Testis (tissue), 5 donors: ENCODE measurements at places on chromosomes 2 and 18.

DNA sequence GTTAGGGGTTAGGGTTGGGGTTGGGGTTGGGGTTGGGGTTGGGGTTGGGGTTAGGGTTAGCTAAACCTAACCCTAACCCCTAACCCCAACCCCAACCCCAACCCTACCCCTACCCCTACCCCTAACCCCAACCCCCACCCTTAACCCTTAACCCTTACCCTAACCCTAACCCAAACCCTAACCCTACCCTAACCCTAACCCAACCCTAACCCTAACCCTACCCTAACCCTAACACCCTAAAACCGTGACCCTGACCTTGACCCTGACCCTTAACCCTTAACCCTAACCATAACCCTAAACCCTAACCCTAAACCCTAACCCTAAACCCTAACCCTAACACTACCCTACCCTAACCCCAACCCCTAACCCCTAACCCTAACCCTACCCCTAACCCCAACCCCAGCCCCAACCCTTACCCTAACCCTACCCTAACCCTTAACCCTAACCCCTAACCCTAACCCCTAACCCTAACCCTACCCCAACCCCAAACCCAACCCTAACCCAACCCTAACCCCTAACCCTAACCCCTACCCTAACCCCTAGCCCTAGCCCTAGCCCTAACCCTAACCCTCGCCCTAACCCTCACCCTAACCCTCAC lies 24.1 kb upstream of the RABL2A start:
- H3K36me3 ChIP-seq = no peaks in the 10 kb centered on the region
- H3K4me1 ChIP-seq = peaks cover 7% of the 10 kb centered on the region
- H3K4me3 ChIP-seq = peak overlapping the region; percentile 64
- no peak for DNase-seq

GRCh38 chr2:160609346-160609745 lies 115.7 kb upstream of the RBMS1 start:
- no peaks in the 10 kb centered on the region for H3K27me3 ChIP-seq
- no peak overlapping the region for H3K27ac ChIP-seq
- DNase-seq = no peak
- no peak overlapping the region for H3K4me3 ChIP-seq
- no peaks in the 10 kb centered on the region for H3K36me3 ChIP-seq

GRCh38 chr2:26630669-26631360 lies 10.4 kb downstream of the CIB4 start:
- DNase-seq = no peak
- H3K27ac ChIP-seq = no peak overlapping the region
- no peaks in the 10 kb centered on the region for H3K36me3 ChIP-seq

GRCh38 chr2:182019731-182020130 lies 34.1 kb downstream of the PPP1R1C start:
- H3K27me3 ChIP-seq = no peaks in the 10 kb centered on the region
- H3K4me1 ChIP-seq = no peaks in the 10 kb centered on the region
- no peak overlapping the region for H3K4me3 ChIP-seq
- H3K27ac ChIP-seq = no peak overlapping the region

DNA sequence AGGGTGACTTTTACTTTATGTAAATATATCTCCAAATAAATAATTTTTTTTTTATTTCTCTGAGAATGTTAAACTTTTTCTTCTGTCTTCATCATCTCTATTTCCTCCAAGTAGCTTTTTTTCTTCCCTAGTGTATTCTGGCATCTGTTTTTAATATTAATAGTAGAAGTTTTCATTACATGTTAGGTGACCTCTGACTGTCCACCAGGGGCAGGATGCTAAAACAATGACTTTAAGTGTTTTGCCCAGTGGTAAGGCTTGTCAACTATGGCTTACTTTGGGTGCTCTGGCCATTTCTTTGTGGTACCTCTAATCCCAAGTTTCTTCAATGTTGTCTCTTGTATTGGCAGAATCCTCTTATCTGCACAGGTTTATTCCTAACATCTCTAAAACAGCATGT lies 127.1 kb downstream of the SRBD1 start:
- no peak overlapping the region for H3K27ac ChIP-seq
- DNase-seq = no peak
- H3K36me3 ChIP-seq = no peaks in the 10 kb centered on the region

GRCh38 chr18:61743775-61744531 lies 148.9 kb downstream of the RNF152 start:
- peaks cover 16% of the 10 kb centered on the region for H3K4me1 ChIP-seq
- H3K27me3 ChIP-seq = no peaks in the 10 kb centered on the region
- H3K4me3 ChIP-seq = no peak overlapping the region

DNA sequence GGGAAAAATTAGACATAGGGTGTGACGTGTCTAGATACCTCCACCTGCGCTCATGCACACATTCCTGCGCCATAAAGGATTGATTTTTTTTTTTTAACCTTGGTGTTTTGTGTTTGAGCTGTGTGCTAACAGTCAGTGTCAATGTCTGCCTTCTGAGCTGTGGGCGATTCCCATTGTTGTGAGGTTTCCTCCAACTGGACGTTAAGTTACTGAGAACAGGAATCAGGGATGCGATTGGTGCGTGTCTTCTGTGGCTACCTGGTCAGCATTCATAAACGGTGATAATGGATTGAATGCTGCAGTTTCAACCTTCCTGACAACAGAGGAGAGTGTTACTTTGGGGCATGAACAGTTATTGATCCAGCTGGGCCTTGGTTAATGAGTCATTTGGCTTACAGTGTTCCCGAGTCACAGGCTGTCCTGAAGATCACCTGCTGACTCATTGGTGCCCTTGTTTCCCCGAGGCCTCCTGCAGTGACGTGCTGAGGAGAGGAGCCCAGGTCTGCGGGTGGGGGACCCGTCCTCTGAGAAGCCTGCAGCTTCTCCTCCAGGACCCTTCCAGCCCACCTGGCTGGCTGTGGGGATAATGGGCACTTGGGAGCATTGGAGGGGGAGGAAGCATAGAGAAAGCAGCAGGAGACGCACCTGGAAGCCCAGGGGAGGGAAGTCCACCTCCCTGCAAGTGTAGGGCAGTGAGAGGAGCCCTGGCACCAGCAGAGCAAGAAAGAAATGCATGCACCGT lies 25.8 kb upstream of the CABYR start:
- no peaks in the 10 kb centered on the region for H3K27me3 ChIP-seq
- no peaks in the 10 kb centered on the region for H3K36me3 ChIP-seq
- no peak for DNase-seq
- no peak overlapping the region for H3K27ac ChIP-seq
- H3K4me1 ChIP-seq = peaks cover 9% of the 10 kb centered on the region

- no peak overlapping the region for H3K4me3 ChIP-seq
- H3K27ac ChIP-seq = no peak overlapping the region
- H3K36me3 ChIP-seq = no peaks in the 10 kb centered on the region
- H3K27me3 ChIP-seq = no peaks in the 10 kb centered on the region
These were observed 50.2 kb upstream of the CABLES1 start for GRCh38 chr18:23085066-23085465.

GRCh38 chr2:106332054-106332453 lies 136.2 kb downstream of the RGPD3 start:
- H3K4me3 ChIP-seq = no peak overlapping the region
- H3K27ac ChIP-seq = peak overlapping the region; percentile 60
- no peaks in the 10 kb centered on the region for H3K36me3 ChIP-seq
- H3K4me1 ChIP-seq = no peaks in the 10 kb centered on the region
- H3K27me3 ChIP-seq = no peaks in the 10 kb centered on the region

GRCh38 chr2:177180269-177181000 lies 32.2 kb upstream of the HNRNPA3 start:
- no peaks in the 10 kb centered on the region for H3K36me3 ChIP-seq
- DNase-seq = no peak
- no peak overlapping the region for H3K27ac ChIP-seq
- no peaks in the 10 kb centered on the region for H3K4me1 ChIP-seq
- no peaks in the 10 kb centered on the region for H3K27me3 ChIP-seq
- no peak overlapping the region for H3K4me3 ChIP-seq

DNA sequence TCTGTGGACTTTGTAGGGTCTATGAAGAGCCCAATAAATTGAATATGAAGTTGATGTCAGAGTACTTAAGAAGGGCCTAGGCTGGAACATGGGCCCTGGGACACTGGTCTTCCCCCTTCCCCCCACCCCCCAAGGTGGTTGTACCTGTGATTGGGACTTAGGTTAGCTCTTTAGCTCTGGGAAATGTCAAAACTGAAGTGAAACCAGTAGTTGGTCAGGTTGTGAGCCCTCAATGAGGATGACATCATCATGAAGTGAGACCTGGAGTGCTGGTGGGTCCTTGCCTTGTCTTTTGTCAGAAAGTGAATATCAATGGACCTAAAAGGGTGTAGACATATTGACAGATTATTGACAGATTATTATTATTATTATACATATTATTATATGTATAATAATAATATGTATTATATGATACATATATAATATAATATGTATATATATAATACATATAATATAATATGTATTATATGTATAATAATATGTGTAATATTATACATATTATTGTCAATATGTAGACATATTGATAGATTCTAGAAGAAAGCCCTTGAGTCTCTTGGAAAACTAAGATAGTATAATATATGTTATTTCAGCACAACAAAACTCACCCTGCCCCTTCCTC lies 5.4 kb downstream of the MARS2 start:
- H3K4me3 ChIP-seq = no peak overlapping the region
- no peak for DNase-seq
- H3K4me1 ChIP-seq = peaks cover 19% of the 10 kb centered on the region
- no peak overlapping the region for H3K27ac ChIP-seq

DNA sequence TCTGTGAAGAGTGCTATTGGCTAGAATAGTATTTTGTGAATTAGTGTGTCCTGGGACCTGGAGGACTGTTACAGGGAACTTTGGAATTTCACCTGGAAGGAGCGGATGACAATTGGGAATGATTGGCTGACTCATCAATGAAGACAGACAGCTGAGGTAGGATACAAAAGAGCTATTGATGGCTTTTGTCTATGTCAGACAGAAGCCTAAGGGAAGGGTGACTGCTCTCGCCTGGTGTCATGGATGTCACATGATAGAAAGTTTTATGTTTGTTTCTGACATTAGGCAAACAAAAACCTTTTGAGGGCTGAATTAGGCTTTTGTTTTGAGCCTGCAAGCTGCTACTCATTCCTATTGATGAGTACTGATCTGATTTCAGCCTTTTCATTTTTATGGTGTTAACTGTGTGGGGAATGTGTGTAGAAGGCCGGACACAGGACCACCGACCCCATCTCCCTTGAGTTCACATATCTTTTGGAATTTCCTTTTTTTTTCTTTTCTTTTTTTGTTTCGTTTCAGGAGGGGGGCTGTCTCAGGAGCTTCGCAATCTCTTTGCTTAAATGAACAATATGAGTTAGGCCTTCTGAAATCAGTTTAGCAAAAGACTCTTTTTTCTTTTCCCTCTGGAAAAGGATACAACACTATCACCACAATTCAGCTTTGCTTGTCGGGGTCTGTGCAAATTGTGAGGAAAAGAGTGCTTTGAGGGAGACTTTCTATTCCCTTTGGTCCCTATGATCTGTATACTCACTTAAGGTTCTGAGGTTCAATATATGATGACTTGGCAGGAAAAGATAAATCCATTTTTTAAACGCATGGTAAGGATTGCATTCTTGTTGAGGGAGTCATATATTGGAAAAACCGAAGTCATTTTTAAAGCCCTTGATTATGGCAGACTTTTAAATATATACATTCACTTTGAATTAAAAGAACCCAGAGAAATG lies 207.9 kb upstream of the FIGN start:
- no peak overlapping the region for H3K4me3 ChIP-seq
- no peak for DNase-seq
- H3K27ac ChIP-seq = no peak overlapping the region
- no peaks in the 10 kb centered on the region for H3K27me3 ChIP-seq
- no peaks in the 10 kb centered on the region for H3K4me1 ChIP-seq
- no peaks in the 10 kb centered on the region for H3K36me3 ChIP-seq

DNA sequence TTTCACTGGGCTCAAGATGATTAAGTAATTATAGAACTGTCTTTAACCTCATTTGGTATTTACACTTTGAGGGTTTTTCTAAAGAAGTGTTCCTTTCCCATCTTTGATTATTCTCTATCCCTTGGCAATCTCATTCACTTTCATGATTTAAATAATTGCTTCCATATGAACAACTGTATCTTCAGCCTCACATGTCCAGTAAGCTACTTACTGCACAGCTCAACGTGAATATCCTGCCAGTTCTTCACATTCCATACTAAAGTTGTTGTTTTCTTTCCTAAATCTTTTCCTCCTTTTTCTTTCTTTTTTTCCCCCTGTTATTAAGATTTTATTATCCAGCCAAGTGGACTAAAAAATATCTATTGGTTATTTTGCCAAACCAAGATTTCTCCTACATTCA lies 37.7 kb downstream of the ZC3H15 start:
- H3K4me3 ChIP-seq = no peak overlapping the region
- no peaks in the 10 kb centered on the region for H3K27me3 ChIP-seq
- no peak for DNase-seq
- H3K36me3 ChIP-seq = no peaks in the 10 kb centered on the region
